ENCODE measurements at places on chromosomes 12 and 14.

GRCh38 chr12:26982866-26983265 is 31.3 kb downstream of the TM7SF3 start:
- no peak for DNase-seq

GRCh38 chr14:78637489-78637888 is 467.3 kb downstream of the NRXN3 start:
- DNase-seq, result no peak

GRCh38 chr12:3328081-3328480 is 162.9 kb upstream of the PRMT8 start:
- no peak for DNase-seq

GRCh38 chr12:14272956-14273912 is 92.2 kb upstream of the ATF7IP start:
- DNase-seq, result peak; percentile 40

DNA sequence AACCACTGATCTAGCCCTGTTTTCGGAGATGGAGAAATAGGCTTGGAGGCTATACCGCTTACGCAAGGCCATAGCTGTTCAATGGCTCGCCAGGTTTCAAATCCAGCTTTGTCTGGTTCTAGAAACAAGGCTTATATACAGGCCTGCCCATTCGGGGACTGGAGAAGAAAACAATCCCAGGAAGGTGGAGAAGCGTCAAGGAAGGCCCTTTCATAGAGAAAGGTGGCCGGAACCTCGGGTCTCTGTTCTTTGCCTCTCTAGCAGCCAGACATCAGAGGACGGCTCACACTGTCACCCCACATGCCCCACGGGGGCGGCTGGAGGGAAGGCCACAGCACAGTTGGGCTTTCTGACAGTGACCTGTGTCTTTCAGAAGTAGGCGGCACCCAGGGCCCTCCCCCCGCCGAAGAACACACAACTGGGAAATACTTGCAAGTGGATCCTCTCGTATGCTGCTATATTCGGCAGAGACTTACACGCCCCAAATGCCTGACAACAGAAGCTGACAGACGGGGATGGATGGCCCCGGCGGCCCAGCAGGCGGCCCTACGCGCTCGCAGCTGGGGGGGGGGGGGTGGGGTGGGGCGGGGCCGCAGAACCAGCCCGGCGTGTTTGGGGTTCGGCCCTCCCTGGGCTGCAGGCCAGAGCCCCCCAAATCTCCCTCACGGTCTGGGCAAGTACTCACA is 4.5 kb upstream of the SETD1B start:
- DNase-seq, result peak; percentile 80

GRCh38 chr14:57884175-57884574 is 18.3 kb upstream of the SLC35F4 start:
- DNase-seq, result no peak

GRCh38 chr14:33163109-33163508 is 224.4 kb downstream of the NPAS3 start:
- no peak for DNase-seq

- DNase-seq, result no peak
Observed at GRCh38 chr14:73613419-73613963, 1.2 kb downstream of the ACOT6 start.

- peak; percentile 52 for DNase-seq
Observed at GRCh38 chr14:101834800-101835547, 73.5 kb downstream of the PPP2R5C start.

GRCh38 chr12:72006766-72007165 is 68.1 kb downstream of the TPH2 start:
- no peak for DNase-seq

- no peak for DNase-seq
Observed at GRCh38 chr14:33968722-33969121, 17.8 kb upstream of the EGLN3 start.

GRCh38 chr12:4172999-4173398 is 100.6 kb upstream of the CCND2 start:
- no peak for DNase-seq

DNA sequence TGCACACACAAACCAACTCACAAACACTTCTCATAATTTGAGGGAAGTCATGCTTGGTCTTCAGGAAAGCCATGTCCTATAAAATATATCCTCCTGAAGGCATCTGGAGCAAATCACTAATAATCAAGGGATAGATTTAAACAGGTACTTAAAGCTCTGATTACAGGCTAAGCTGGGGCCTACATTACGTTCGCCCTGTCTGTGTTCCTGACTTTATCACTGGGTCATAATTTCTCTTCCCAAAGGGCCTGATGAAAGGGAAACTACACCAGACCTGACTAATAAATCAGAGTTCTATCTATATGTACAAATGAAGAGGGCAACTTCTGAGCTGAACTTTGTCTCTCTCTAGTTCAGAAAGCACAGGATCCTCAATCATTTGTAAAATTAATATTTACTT is 43.9 kb upstream of the RASSF8 start:
- DNase-seq, result no peak

DNA sequence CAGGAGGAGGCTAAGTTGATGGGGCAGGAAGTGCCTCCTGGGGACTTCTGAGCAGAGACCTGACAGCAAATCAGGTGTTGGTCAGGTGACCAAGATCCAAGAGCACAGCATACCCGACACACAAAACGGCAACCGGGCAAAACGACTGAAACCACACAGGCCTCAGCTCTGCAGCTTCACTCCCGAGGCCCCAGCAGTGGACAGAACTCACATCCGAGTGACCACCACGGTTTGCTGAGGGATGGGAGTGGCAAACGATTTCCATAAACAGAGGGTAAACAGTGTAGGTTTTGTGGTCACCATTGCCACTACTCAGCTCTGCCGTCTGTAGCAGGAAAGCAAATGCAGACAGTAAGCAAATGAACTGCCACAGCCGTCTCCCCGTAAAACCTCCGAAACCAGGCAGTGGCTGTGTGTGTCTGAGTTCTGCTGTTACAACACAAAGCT is 14.4 kb downstream of the CHFR start:
- no peak for DNase-seq

DNA sequence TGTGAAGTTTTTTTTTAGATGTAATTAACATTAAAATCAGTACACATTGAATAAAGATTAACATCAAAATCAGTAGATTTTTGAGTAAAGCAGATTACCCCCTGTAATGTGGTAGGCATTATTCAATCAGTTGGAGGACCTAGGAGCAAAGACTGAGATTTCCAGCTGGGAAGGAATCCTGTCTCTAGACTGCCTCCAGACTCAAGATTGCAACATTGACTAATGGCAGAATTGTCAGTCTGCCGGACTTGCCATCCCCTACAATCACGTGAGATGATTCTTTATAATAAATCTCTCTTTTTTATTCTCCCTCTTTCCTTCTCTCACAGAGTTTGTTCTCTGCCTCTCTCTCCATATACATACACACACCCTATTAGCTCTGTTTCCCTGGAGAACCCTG is 51.4 kb upstream of the SLC6A15 start:
- DNase-seq, result no peak

DNA sequence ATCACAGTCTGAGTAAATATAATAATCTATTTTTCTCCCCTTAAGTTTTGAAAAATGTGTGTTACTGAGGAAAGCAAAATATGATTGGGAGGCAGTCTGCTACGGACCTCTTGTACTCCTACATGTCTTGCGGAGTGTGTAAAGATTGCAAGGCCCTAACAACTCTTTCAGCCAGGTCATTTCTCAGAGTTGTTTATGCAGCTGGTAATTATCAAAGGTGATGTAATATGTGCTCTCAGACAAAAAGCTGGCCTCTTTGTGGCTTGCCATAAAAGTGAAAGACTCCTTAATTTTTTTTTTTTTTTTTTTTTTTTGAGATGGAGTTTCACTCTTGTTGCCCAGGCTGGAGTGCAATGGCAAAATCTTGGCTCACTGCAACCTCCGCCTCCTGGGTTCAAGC is 40.5 kb upstream of the MON2 start:
- no peak for DNase-seq

- no peak for DNase-seq
Observed at GRCh38 chr12:81114226-81114625, 36.3 kb downstream of the ACSS3 start.
